ENCODE measurements at places on chromosomes 13 and 19.

DNA sequence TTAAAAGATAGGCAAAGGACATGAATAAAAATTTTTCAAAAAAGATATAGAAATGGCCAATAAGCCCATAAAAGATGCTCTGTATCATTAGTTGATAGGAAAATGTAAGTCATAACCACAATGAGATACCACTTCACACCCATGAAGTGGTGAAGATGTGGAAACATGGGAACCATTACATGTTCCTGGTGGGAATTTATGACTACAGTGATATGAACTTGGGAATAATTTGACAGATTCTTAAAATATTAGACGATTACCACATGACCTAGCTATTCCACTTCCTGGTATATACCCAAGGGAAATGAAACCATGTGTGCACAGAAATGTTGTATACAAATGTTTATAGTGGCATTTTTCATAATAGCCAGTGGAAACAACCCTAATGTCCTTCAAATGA is 232.2 kb downstream of the GGACT start:
- peak; percentile 40 for DNase-seq

DNA sequence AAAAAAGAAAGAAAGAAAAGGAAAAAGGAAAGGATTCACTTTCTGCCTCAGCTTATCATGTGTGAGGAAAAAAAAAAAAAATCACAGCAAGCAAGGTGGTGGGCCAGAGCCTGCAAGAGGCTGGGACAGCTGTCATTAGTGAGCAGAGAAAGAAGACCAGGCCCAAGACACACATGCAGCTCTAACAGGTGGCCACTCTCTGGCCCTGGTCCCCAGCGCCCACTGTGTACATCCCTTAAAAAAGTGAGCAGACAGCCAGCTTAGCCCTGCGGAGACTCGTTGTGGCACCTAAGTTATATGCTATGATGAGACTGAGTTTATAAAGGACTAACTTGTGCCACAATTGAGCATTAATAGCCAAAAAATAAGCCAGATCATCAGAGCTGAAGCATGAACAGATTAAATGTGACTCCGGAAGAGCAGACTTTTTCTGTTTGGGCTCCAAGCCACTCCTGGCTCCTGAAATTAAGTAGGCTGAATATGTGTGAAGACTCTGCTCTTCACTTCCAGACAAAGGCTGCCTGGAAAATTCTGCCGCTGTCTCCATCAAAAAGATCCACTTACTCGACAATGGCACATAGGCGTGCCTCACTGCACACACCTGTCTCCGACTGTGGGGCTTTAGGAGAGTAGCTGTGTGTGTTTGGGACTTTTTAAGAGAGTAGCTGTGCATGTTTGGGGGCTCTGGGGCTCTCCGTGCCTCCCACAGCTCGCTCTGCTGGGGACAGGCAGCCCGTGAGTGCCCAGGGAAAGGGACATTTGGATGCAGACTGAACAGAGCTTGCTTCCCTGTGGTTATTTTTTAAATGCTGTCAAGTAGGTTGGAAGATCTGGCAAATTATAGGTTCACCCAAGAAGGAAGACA is 55.0 kb downstream of the LATS2 start:
- no peak for DNase-seq

- DNase-seq, result peak; percentile 59
These were observed 1.9 kb downstream of the CBARP start for GRCh38 chr19:1235625-1236538.

- no peak for DNase-seq
These were observed 881 bp downstream of the GEMIN7 start for GRCh38 chr19:45079911-45080370.

- DNase-seq, result no peak
These were observed 9.6 kb upstream of the FGF9 start for GRCh38 chr13:21661097-21661909.

GRCh38 chr19:28705008-28705407 is 507.9 kb downstream of the UQCRFS1 start:
- peak; percentile 92 for DNase-seq

- peak; percentile 97 for DNase-seq
These were observed 133.0 kb downstream of the SIPA1L3 start for GRCh38 chr19:38039966-38040365.

DNA sequence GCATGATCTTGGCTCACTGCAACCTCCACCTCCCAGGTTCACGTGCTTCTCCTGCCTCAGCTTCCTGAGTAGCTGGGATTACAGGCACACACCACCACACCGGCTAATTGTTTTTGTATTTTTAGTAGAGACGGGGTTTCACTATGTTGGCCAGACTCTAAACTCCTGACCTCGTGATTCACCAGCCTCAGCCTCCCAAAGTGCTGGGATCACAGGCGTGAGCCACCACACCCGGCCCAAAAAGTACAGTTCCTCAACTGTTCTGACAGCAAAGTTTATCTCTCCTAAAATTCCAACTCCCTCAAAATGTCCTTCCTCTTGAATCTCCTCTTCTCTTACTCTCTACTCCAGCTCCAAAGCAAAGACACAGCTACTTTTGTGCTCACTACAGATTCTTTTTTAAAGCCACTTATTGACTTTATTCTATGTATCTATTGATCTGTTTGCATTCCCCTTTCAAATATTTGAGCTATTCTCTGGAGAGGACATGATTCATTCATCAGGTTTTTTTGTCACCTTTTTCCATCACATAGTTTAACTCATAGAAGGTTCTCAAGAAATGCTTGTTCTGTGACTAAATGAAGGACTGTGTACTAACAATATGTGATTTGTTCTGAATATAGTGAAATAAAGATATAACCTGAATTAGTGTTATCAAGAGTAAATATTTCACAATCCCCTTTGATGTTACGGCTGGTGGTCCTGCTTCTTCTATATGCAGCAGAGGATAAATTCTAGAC is 142.2 kb downstream of the TBC1D4 start:
- no peak for DNase-seq

- DNase-seq, result no peak
These were observed 50.5 kb upstream of the IRS2 start for GRCh38 chr13:109836629-109837607.

DNA sequence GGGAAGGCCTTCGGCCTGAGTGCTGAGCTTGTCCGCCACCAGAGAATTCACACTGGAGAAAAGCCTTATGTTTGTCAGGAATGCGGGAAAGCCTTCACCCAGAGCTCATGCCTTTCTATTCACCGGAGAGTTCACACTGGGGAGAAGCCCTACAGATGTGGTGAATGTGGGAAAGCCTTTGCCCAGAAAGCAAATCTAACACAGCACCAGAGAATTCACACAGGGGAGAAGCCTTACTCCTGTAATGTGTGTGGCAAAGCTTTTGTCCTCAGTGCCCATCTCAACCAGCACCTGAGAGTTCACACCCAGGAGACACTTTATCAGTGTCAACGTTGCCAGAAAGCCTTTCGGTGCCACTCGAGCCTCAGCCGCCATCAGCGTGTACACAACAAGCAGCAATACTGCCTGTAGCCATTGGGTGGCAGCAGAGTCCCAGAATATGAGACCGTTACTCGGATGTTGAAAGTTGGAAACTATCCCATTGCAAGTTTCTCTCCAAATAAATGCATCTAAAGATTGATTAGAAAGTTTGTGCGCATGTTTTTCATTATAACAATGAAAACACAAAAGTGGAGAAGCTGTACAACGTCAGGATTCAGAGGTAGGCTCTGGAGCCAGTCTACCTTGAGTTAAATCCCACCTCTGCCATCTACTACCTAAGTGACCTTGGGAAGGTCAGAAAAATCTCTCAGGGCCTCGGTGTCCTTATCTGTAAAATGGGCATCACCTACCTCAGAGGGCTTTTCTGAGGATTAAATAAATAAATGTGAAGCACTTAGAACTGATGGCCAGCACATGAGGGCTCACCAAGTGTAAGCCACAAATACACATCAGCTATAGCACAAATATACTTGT is 21.1 kb downstream of the ZNF473 start:
- peak; percentile 13 for DNase-seq

Measured in fibroblast of skin of right biceps (primary cell).